ENCODE measurements at places on chromosomes 2 and 18.
A peak's percentile ranks its signal among the peaks of the same experiment; 100 is the strongest.

DNA sequence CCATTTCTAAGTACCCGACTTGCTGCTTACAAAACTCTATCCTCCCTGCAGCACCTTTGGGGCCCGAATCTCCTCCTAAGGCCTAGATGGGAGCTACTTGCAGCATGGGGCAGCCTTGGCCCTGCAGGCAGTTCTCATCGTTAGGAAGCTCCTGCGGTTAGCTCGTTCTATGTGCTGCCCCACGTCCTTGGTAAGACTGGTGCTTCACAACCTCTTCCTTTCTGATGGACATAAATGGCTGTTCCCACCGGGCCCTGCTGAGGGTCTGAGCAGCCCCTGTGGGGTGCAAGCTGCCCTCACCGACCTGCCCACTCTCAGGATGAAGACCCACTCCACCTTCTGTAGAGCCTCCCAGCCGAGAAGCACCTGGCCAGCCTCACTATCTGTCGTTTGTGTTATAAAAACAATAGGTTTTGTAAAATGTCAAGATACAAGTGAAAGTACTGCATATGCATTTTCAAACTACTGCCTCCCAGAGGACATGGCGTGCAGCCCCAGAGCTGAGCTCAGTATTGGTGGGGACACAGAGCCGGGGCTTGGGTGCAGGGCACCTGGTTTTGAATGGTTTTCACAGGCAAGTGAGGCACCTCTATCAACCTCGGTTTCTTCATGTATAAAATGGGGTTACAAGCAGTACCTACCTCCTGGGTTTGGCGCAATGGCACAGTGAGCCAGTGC, 19.4 kb downstream of the OTOF start:
- DNase-seq = no peak

GRCh38 chr2:217360781-217361482, 501.1 kb upstream of the TNP1 start:
- DNase-seq = peak; percentile 89

DNA sequence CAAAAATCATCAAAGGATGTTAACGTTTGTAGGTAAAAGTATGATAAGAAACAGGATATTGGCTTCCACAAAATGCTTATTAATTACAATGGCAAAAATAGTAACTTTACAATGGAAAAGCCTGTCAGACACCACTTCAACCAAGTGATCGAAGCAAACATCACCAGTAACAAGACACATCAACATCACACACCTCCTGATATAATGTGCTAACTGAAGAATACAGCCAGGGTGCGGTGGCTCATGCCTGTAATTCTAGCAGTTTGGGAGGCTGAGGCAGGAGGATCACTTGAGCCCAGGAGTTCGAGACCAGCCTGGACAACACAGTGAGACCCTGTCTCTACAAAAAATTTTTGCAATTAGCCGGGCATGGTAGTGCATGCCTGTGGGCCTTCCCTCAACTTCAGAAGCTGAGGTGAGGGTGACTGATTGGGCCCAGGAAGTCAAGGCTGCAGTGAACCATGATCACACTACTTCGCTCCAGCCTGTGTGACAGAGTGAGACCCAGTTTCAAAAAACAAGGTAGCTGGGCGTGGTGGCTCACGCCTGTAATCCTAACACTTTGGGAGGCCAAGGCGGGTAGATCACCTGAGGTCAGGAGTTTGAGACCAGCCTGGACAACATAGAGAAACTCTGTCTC, 15.0 kb downstream of the MGAT4A start:
- DNase-seq = no peak

DNA sequence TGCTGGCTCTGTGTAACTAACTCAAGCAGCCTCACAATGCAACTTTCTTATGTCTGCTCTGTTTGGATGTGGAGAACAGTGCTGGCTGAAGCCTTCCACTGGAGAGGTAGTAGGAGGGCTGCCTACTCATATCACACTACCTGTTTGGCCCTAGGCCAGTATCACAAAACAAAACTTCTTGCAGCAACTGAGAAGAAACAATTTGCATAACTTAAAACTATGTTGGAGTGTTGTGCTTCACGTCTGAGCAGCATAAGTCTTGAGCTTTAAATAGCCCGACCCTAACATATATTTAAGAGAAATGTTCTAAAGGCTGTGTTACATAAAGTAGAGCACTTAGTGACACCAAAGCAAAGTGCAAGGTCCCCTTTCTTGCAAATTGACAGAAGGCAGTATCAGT, 204.9 kb upstream of the ACVR2A start:
- no peak for DNase-seq

DNA sequence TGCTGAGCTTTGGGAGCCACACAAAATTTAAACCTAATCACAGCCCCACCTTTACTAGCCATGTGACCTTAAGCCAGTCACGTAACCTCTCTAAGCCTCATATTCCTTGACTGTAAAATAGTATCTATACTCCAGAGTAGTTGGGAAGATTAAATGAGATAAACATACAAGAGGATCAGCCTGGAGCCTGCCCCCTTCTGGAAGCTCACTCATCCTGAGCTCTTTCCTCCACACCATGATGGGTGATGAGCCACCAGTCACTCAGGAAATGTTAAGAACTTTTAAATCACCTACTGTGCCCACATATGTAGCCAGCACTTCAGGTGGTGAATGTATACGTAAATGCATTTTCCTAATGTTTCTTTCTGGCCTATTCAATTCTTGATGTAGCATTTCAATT, 195.9 kb upstream of the DDX18 start:
- DNase-seq = no peak

DNA sequence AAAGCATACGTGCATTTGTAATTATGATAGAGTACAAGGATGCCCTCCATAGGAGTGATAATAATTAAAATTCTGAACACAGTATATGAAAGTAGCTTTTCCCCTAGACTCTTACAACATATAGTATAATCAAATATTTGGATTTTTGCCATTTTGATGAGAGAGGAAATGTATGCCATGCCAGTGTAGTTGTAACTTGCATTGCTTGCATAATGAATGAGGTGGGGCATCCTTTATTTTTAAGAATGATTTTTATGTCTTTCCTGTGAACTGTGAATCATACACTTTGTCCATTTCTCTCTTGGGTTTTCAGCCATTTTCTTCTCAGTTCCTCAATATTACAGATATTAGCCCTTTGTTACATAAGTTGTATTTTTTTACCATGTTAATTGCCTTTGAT, 197.5 kb downstream of the SCG2 start:
- DNase-seq = no peak

DNA sequence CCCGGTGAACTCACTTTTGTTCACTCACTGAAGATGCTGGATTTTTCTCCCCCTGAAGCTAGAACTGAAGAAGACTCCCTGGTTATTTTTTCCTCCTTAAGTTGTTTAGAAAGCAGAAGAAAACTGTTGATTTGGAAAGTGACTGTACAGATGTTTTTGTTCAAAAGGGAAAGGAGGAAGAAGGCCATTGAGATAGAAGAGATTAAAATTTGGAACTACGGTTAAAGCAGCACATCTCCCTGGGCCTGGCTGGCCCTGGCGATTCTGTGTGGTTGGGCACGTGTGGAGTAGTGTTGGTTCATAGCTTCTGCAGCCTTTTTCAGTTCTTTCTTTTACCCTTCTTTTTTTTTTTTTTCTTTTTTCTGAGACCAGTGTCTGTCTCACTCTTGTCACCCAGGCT, 109.2 kb downstream of the MAP4K4 start:
- no peak for DNase-seq

DNA sequence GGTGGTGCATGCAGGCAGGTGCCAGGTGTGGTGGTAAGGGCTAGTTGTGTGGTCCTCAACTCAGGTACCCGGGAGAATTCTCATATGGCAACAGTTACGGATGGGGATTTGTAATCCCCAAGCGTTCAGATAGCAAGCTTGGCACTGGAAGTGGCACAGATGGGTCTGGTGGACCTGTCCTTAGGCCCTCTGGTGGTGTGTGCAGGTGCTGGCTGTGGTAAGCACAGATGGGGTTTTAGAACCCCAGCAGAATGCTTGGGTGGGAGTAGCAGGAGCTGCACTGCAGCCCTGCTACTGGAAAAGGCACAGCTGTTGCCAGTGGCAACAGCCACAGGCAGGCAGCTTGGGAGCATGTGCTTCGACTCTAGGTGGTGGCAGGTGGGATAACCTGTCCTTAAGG, 948.2 kb upstream of the FAM98A start:
- DNase-seq = no peak

DNA sequence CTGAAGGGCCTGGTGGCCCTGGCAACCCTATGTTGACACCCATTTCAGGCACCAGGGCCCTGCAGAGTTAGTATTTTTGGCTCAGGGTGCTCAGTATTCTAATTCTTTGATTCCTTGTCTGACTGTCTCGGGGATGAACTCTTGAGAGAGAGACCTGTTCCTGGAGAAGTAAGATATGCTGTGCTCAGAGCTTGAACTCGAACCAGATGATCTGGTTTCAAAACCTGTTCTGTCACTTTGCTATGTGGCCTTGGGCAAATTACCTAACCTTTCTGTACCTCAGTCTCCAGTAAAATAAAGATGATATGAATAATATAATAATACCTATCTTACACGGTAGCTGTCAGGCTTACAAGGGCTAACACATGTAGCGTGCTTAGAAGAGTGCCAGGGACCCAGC, 294.2 kb downstream of the DYSF start:
- no peak for DNase-seq

Data from astrocyte (in vitro differentiated cells and primary cell).